Stimulated activated CD4-positive, alpha-beta T cell treated with anti-CD3 and anti-CD28 coated beads, Interleukin-1b, Interleukin-23, amount 100 ng/mL, for 48 hours (primary cell): ENCODE measurements at places on chromosomes 6 and 20.

- no peak for DNase-seq
Measured at GRCh38 chr20:31594558-31595379, 10.3 kb upstream of the ID1 start.

DNA sequence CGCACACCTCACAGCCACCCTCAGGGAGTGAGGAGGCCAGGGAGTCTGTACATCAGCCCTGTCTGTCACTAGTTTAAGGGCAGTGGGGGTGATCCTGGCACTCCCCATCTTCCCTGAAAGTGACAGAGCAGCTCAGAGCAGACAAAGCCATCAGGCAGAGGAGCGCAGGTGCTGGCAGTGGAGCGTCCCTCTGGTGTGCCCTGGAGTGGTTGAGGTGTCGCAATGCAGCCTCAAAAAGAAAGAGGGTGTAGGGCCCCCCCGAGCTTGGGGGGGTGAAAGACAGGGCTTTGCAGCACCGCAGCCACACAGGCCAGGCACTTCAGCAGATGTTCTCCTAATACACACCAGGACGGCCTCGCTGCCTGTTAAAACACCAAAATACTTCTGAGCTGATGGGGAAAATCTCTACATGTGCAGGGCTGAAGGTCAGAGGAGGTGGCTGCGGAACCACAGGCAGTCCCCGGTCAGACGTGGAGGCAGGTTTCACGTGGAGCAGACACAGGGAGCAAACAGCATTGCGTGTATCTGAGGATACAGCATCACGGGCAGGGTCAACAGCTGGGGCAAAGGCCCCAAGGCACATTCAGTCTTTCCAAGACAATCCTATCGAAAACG lies 69.5 kb downstream of the PREX1 start:
- DNase-seq = no peak

- DNase-seq = no peak
Measured at GRCh38 chr20:38134427-38135270, 30.4 kb downstream of the TGM2 start.

DNA sequence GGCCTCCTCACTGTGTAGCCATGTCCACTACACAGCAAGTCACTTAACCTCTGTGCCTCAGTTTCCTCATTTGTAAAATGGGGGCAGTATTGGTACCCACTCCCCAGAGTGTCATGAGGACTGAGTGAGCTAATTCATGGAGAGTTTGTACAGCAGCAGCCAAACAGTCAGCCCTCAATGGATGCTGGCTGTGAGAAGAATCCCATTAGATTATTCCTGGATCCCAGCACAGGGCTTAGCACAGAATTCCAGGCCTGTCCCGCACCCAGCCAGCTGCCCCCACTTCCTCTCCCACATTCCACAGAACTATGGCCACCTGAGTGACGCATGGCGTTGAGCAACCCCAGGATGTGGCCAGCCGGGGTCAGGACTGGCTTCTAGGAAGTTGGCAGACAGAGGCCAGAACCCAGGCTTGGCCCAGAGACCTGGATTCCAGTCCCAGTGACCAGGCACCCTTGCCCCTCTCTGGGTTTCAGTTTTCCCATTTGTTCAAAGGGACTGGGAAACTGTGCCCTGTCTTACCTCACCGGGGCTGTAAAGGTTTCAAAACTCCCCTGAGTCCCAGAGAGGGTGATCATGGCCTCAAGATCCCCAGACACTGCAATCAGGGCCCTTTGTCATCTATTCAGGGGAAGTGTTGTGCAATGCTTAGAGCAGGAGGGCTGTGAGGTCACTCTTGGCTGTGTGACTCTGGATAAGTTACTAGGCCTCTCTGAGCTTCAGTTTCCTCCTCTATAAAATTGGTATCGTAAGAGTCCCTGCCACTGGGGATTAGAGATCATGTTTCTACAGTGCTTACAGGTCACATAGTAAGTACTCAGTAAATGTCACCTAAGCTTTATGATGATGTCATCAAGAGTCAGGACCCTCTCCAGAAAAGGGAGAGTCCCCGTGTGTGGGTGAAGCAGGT lies 3.0 kb upstream of the TGM2 start:
- DNase-seq = peak; percentile 13

- no peak for DNase-seq
Measured at GRCh38 chr20:37245216-37246150, 16.1 kb downstream of the GHRH start.

DNA sequence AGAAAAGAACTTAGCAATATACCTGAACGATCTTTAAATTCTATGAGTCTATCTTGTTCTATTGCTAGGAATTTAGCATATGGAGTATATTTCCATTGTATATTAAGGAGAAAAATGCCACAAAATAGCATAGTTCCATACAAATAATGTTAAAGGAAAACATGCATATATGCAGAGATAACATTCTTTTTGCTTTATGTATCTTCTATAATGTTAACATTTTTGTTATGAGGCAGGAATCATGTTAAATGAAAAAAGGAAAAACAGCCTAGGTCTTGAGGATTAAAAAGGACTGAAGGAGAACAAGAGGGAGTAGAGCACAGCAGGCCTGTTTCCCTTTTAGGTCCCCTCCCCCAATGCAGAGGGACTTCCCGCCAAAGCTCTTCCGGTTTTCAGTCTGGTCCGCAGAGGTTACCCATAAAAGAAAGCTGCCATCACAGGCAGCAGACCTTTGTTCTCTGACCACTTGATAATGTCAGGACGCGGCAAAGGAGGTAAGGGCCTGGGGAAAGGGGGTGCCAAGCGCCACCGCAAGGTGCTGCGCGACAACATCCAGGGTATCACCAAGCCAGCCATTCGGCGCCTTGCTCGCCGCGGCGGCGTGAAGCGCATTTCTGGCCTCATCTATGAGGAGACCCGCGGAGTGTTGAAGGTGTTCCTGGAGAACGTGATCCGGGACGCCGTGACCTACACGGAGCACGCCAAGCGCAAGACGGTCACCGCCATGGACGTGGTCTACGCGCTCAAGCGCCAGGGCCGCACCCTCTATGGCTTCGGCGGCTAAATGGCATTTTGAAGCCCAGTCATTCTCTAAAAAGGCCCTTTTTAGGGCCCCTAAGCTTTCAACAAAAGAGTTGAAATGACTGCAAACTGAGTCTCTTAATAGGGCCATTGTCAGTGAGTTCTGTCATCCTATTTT lies 108.4 kb upstream of the PRSS16 start:
- peak; percentile 80 for DNase-seq

GRCh38 chr6:34894693-34895092 lies 5.6 kb downstream of the ANKS1A start:
- no peak for DNase-seq

GRCh38 chr20:36162272-36162966 lies 7.9 kb downstream of the EPB41L1 start:
- DNase-seq = no peak

GRCh38 chr6:44024574-44025219 lies 102.6 kb downstream of the MRPL14 start:
- DNase-seq = no peak

DNA sequence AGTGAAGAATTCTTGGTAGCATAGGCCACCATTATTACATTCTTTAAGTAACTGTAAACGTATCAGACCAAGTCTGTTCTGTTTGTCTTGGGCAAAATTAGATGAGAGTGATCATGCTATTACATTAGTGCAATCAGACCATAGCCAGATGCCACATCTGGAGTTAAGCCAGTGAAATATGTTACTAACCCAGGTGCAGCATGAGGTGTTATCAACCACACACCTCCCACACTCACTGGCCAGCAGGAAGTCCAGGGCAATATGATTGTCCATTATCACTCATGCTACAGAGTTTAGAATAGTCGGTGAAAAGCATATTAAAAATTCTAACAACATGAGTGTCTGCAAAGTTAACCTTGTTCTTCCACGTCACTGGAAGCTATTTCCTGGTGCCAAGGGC lies 174.7 kb upstream of the PROKR2 start:
- DNase-seq = no peak

DNA sequence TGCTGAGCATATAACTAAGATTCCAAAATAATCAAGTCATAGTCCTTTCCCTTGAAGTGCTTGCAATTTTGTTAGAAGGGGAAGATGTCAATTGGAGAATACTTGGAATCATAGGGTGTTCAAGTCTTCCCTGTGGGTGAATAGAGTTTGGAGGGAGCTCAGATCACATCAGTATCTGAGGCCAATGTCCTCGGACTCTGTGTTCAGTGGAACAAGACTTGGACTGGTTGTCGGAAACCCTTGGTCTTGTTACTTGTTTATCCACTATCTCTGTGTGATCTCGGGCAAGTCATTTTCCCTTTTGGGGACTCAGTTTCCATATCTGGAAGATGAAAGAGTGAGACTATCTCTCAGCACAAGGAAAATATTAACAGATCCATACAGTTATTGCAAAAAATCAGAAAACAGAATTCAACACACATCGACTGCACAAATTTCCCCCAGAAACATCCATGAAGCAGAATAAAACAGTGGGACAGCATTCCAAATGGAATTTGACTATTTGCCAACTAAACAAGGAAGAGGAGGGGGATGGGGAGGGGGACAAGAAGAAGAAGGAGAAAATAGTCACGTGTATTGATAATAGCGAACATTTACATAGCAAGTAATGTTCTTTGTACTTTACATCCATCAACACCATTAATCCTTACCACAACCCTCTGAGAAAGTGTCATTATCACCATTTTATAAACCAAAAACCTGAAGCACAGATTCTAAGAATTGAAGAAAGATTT lies 3.9 kb upstream of the EDEM2 start:
- DNase-seq = no peak

- no peak for DNase-seq
Measured at GRCh38 chr20:57742507-57743181, 32.8 kb upstream of the PMEPA1 start.

DNA sequence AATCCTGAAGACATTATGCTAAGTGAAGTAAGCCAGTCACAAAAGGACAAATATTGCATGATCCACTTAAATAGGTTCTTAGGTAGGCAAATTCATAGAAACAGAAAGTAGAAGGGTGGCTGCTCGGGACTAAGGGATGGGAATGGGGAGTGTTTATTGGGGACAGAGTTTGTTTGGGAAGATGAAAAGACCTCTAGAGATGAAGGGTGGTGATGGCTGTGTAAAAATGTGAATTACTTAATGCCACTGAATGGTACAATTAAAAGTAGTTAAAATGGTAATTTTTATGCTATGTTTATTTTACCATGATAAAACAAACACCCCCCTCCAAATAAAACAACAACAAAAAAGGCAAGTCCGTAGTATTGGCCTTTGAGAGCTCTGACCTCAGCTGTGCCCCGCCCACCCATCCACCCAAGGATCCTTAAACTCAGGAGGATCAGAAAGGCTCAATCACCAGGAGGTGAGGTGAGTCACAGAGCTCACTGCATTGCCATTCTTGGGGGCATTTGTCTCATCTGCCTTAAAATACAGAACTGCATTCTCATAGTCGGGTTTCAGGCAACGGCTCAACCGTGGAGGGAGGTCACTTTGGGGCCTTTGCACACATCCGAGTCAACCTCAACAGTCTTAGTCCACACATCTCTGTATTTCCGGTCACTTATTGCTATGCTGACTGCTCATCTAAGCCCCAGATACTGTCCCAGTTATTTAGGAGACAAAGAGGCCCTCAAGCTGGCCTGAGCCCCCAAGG lies 96.7 kb downstream of the SLC22A23 start:
- no peak for DNase-seq
